ENCODE measurements at places on chromosomes 16 and 17. TPM values are rescaled to one million over a fixed set of nuclear protein-coding genes. Genes with fewer than 3 reads are reported as not detected.

- DNase-seq, result no peak
Observed at GRCh38 chr17:6408276-6408675, 26.6 kb downstream of the AIPL1 start.

DNA sequence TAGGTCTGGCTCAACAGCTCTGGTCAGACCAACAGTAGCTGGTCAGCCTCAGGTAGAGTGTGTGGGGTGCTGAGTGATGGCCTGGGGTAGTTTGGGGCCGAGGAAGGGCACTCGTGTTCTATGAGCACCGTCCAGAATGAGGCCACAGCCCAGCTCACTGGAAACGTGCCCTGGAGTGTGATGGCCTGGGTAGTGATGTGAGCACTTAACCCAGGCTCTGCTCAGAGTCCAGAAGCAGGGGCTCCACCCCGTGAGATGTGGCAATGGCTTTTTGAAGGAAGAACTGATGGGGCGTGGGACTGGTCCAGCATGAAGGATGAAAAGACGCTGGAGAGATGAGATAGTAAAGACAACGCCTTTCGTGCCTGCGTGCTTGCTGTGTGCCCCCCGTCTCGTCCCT, 35.3 kb downstream of the NTN1 start:
- DNase-seq, result no peak

GRCh38 chr16:68487203-68487514, 38.9 kb upstream of the SMPD3 start:
- no peak for DNase-seq

Gene KRTAP4-6
- polyA plus RNA-seq, result not detected

GRCh38 chr17:40247926-40248495, 28.9 kb downstream of the WIPF2 start:
- DNase-seq, result no peak

DNA sequence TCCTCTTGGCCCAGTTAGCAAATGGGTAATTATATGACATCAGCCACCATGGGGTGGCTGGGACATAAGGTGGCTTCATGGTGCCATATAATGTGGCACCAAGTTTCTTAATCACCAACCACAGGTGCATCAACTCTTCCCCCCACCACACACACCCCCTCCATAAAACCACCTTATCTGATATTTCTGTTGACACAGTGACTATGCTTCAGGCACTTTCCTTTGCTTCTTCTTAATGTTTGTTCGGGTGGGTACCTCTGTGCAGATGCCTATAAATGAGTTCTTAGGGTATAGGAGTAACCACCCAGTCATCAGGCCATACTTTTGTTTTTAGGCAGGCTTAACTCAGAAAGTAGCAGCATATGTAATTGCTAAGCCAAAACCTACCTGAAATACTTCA, 29.5 kb downstream of the RNF43 start:
- no peak for DNase-seq

Gene VAC14
- 38.8 TPM for polyA plus RNA-seq

- DNase-seq, result no peak
Observed at GRCh38 chr17:31586946-31587345, 195.5 kb downstream of the RAB11FIP4 start.

DNA sequence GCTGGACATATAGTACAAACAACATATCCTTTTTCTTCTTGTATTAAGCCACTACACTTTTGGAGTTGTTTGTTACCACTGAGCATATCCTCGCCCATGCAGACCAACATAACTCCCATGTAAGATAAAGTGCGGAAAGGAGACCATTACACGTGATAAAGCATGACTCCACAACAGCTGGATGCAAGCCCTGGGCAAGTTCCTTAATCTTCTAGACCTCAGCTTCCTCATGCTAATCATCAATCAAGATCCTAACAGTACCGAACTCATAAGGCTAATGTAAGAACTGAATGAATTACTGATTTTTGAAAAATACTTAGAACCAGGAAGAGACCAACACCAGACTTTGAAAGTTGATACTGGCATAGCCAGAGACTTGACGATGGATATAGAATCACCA, 47.0 kb upstream of the GSG1L start:
- no peak for DNase-seq

GRCh38 chr16:24626256-24626655, 86.9 kb downstream of the RBBP6 start:
- DNase-seq, result no peak

DNA sequence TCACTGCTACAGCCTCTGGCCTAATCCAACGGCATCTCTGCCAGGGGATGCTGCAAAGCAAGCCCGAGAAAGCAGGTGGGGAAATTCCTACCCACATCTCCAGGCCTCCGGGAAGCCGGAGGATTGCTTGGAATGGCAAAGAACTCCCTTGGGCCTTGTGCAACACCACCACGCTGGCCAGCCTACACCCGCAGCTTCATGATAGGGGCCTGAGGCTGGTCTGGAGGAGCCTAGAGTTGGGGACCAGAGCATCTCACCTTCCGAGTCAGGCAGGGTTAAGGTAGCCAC, 20.3 kb downstream of the GGA3 start:
- no peak for DNase-seq

DNA sequence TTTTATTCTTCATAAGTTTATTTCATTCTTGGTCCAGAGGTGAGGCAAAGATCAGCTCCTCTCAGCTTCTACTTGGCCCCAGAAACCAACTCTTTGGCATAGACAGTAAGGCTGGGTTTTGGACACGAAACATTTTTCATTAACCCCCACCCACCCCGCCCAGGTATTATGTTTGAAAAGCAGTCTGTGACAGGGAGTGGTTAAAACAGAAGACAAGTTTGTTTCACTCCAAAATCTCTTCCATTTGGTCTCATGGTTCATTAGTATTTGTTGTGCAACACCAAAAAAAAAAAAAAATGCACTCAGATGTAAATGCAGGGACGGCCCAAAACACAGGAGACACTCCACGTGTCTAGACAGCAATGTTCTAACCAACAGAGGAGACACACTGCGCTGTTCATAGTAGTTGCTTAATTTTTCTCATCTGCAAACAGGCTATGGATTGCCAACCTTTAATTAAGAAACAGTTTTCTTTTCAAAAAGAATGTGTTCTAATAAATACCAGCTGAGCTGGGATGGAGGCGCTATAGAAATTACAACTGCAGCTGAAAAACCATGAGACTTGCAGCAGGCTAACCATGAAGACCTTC, 39.8 kb upstream of the MMP2 start:
- DNase-seq, result no peak

DNA sequence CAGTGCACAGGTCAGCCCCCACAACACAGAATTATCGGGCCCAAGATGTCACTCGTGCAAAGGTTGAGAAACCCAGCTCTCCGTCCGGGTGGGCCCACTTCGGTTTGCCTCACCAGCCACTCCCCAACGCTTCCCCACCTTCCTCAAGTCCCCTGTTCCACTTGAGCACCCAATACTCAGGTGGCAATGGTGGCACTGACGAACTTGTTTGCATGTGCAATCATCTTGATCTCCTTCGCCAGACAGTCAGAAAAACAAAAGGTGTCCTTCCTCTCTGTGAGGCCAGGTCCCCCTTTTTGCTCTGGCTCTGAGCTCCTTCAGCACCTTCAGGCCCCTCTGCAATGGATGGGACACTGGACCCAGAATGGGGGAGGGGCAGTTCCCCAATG, 3.7 kb downstream of the GGA2 start:
- DNase-seq, result no peak

DNA sequence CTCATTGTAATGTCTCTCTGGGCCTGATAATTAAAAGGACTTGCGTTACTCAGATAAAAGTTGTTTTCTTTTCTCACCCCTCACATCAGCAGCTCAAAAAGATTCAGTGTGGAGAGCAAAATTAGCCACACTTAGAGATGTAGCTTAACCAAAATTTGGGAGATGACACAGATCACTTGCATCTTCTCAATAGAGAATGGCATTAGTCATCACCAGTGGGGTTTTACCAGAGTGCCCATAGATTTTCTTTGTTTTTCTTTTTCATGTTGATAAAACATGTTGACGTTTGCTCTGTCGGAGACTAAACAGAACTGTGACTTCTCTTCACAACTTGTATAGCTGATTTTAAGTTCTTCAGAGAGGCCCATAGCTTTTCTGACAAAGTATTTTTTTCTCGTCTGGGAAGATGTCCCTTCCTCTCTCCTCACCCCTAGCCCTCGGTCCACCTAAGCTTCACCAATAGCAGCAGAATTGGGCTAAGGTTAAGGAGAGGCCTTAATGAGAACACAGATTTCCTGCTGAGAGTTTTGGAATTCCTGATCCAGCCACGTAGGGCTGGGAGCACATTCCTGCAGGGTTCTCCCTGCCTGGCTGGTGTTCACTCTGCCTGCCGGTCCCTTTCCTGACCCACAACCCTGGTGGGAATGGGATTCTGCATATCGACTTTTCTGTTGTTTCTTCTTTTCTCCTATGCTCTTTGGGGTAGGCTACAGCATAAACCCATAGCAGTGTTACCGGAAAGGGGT, 92.6 kb downstream of the CACNG3 start:
- no peak for DNase-seq

DNA sequence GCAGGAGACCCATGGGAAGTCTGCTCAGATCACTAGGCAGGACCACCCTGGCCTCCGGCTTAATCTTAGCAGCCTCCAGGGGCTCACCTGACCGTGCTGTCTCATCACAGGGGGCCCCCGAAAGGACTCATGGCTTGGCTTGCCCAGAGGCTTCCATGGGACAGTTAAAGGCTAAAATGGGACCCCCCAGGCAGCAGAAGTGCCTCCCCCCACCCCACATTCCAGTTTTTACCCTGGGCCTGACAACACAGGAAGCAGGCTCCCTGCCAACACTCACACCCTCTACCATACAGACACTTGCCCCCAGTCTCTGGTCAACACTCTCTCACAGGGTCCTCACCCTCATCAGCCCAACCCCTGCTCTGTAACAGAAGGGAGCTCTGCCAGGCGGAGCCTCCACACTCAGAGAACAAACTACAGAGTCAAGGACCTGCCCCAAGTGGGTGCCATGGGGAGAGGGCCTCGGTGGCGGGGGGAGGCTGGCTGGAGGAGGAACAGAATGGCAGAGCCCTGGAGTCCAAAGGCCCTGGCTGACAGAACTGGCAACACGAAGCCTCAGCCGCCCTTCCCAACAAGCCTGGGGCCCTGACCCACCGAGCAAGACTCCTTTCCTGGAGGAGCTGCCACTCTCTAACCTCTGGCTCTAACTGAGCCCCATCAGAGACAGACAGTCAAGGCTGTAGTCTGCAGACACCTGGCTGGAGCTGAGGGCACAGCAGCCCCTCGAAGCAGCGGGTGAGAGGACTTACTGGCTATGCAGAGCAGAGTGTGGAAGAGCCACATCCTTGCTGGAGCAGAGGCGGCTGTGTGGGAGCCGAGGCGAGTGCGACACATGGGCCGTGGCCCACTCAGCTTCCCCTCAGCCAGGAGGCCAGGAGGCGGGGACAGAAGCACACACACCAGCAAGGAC, at the start of gene ITGAE:
Gene ITGAE (minus strand): TSS at position 827 of the 910 bp plus-strand sequence. CDS start 44 bp downstream, at position 783.
- no peak for DNase-seq

GRCh38 chr17:77930780-77931768, 27.4 kb upstream of the TNRC6C start:
- no peak for DNase-seq

Gene VASN
- 48.0 TPM for polyA plus RNA-seq

DNA sequence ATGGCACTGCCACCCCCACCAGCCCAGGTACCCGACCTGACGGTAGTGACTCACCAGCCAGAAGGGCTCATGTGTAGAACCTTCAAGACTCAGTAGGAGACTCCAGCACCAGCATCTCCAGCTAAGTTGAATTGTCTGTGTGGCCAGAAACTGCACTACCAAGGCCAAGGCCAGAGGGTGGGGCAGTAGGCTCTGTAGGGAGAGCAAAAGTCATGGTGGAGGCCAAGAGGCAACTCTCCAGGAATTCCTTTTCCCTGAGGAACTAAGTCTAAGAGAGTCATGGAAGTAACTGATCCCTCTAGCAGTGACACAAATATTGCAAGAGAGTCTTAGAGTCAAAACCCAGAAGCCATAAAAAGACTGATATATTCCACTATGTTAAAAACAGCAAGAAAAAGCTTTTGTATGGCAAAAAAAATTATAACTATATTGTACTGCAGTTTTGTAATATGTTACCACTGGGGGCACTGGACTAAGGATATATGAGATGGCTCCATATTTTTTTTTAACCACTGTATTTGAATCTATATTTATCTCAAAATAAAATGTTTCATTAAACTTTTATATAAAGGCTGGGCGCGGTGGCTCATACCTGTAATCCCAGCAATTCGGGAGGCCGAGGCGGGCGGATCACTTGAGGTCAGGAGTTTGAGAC, 30.2 kb upstream of the GUCY2D start:
- no peak for DNase-seq

GRCh38 chr16:79303959-79304387, 296.6 kb downstream of the MAF start:
- DNase-seq, result no peak
